Activated CD8-positive, alpha-beta memory T cell treated with anti-CD3 and anti-CD28 coated beads, Interleukin-2, amount 50 U/mL, for 4 hours (primary cell): ENCODE measurements at places on chromosomes 6 and 20.

- DNase-seq: no peak
Observed at GRCh38 chr6:101663100-101663499, 269.6 kb downstream of the GRIK2 start.

DNA sequence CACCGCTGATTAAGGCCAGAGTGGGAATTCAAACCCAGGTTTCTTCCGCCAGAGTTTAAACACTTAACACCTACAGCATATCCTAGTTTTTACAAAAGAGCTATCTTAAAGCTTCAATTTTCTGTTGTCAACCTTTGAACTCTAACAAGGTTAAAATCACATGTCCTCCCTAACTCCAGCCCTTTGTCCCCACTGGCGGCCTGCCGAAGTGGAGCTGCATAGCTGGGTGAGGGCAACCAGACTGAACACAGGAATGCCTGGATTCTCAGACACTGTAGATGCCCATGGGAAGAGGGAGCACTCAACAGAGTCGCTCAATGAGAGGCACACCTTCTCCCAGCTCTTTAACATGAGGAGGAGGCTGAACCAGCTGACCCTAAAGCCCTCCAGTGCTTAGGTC is 59.1 kb downstream of the LRFN2 start:
- DNase-seq: no peak

DNA sequence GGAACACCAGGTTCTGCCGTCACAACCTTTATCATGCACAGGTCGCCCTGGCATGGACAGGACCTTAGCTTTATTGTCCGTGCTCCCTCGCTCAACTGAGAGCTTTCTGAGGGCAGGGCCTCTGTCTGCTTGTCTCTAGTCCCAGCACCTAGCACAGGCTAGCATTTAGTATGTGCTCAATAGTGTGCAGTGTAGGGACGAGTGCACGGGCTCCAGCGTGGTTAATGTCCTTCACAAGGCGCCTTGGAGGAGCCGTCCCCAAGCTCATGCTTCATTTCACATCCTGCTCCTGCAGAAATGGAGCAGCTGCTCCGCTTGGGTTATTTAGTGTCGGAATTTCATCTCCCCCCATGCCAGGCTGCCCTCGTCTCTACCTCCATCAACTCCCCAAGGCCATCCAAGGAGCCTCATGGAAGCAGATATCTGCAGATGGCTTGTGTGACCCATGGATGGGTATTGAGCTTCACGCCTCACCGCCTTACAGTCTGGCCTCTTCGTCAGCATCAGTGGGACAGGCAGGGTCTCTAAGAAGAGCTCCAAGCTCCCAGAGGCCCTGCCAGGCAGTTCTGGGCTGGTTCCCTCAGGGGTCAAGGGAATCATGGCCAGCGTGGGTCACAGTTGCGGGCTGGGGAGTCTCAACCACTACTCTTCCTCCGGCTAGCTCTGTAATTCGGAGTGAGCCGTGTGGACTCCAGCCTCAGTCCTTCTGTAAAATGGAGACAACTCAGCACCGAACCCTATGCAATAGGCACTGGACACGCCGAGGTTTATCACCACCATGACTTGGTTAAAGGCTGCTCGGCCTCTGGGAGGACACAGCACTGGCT is 60.8 kb upstream of the APCDD1L start:
- DNase-seq: no peak

- DNase-seq: no peak
Observed at GRCh38 chr20:6473197-6473596, 294.3 kb upstream of the BMP2 start.

GRCh38 chr20:53750827-53751619 is 157.4 kb upstream of the ZNF217 start:
- peak; percentile 19 for DNase-seq
